ENCODE measurements at places on chromosomes 4 and X.

- DNase-seq, result no peak
Observed at GRCh38 chr4:184427687-184428086, 46.7 kb downstream of the IRF2 start.

- no peak for DNase-seq
Observed at GRCh38 chr4:131192318-131192717, 1956.8 kb upstream of the PCDH10 start.

DNA sequence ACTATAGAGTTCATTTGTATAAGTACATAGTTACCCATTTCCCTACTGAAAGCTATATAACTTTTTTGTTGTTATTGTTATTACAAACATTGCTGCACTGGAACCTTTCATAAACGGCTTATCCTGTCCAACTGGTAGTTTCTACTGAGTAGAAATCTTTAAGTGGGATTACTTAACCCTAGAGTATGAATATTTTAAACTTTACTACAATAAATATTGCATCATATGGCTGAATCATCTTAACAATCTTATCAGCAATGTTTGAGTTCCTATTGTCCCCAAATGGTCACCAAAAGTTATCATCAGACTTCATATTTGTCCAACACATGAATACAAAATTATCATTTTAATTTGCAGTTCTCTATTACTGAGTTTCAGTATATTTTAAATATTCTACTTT lies 40.5 kb downstream of the LCORL start:
- no peak for DNase-seq

DNA sequence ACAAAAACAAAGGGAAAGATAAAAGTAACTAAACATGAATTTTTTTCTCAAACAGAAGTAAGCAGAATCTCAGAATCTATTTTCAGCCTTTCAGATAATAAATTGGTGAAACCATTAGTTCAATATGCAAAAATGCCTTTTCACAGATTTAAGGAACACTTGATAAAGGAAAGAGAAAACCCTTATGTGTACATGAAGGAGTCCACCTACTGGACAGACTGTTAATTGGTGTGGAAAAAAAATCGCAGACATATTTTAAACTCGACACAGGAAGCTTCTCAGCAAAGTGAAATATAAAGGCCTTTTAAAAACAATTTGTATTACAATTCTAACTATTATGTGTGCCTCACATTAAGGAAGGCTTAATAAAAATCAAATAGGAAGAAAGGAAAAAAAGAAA lies 22.3 kb downstream of the COX7B2 start:
- no peak for DNase-seq

- DNase-seq, result no peak
Observed at GRCh38 chr4:25827897-25828296, 34.9 kb downstream of the SEL1L3 start.

GRCh38 chr4:71201817-71202576 lies 136.8 kb upstream of the SLC4A4 start:
- no peak for DNase-seq

- DNase-seq, result no peak
Observed at GRCh38 chrX:127571834-127572233, 480.4 kb downstream of the ACTRT1 start.

DNA sequence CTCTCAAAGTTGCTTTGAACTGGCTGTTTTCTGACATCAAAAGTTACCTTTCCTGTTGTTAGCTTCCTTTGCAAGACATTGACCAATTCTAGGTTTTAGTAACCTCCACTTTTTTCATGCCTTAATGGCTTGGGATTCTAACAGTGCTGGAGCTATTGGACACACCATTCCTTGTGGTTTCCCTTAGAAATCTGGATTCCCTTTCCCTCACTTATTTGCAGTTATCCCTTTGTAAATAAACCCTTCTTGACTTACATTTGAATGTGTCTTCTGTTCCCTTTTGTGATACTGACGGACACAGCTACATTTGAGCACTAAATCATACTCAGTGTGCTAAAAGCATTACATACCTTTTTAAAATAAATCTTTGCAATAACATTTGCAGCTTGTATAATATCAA lies 1927.6 kb upstream of the IGFBP7 start:
- no peak for DNase-seq

DNA sequence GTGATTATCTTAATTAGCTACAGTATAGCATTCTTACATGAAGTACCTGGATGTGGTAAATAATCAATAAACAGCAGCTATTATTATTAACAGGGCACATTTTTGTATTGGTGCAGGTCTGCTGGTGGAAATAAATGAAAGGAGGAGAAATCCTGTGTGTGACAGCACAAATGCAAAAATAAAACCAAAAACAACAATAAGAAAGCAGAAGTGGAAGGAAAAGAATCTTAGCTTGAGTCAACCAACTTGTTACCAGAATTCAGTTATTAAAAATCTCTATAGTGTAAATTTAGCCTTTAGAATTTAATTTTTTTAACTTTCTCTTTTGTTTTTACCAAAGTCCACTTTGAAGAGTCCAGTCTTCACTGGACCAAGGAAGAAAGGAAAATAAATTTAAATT lies 63.1 kb upstream of the LSM6 start:
- no peak for DNase-seq

- DNase-seq, result no peak
Observed at GRCh38 chr4:56424697-56425514, 10.5 kb downstream of the PPAT start.

GRCh38 chrX:139889760-139890159 lies 43.1 kb downstream of the ATP11C start:
- DNase-seq, result no peak

DNA sequence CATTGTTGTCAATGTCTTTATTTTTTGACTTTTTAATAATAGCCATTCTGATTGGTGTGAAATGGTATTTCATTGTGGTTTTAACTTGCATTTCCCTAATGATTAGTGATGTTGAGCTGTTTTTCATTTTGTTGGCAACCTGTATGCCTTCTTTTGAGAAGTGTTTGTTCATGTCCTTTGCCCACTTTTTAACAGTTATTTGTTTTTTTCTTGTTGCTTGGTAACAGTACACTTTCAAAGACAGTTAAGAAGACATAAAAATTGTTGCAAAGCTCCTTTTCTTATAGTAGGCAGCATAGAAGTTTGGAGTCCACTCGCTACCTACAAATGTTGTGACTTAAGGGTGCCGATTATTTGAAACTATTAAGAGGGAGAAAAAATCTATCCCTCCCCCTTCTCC lies 48.7 kb upstream of the SLC7A11 start:
- no peak for DNase-seq

- DNase-seq, result no peak
Observed at GRCh38 chrX:22313766-22314165, 41.1 kb downstream of the CBLL2 start.

DNA sequence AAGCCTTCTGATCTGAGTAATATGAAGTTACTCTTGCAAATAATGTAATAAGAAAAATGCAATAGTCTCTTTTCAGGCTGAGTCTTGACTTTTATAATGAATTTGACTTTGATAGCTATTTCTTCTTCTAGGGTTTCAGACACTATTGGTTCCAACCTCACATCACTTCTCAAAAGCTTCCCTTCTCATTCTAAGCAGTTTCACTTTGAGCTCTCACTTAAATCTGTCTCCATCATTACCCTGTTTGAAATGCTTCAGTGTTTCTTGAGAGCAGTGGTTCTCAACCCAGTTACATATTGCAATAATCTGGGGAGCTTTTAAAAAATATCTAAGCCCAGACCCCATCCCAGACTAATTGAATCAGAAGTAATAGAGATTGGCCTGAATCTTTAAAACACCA lies 40.5 kb upstream of the BMP2K start:
- DNase-seq, result no peak

DNA sequence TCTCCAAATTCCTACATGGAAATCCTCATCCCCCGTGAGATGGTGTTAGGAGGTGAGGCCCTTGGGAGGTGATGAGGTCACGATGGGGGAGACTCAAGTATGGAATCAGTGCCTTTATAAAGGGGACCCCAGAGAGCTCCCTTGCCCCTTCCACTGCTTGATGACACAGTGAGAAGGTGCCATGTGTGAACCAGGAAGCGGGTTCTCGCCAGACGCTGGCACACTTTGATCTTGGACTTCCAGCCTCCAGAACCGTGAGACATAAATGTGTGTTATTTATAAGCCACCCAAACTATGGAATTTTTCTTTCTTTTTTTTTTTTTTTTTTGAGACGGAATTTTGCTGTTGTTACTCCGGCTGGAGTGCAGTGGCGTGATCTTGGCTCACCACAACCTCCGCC lies 237.6 kb downstream of the DHRSX start:
- no peak for DNase-seq

GRCh38 chr4:147587041-147587440 lies 30.2 kb upstream of the TMEM184C start:
- no peak for DNase-seq

- DNase-seq, result no peak
Observed at GRCh38 chrX:45803383-45803921, 602.8 kb upstream of the DIPK2B start.

DNA sequence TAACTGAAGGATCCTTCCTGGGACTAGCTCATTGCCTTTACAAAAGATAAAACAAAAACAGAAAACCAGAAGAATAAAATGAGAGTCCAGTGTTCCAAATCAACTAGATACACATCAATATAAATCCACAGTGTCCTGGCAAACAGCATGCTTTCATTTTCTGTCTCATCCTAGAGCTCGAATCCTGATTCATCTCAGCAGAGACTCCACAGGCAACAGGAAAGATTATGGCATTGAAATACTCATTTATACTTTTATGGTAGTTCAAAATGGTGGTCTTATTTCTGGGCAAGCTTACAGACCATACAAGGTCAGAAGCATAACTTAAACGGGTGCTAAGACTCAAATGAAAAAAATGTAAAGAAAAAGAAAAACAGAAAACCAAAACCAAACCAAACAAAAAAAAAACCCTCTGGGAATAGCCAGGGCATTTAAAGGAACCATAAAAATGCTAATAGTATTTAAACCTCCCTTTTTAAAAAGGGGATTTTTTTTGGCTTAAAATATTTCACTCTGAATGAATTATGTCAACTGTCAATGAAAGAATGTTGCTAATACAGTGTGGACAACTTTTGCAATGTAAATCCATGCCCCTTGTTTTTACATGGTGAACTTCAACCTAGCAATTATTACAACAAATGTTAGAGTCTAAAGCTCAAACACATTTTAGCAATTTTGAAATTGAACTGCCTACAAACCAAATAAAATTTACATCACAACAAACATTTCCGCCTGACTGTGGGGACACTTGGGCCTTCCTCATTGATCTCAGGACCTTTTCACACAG lies 57.9 kb downstream of the GPR101 start:
- no peak for DNase-seq

GRCh38 chrX:7088968-7089615 lies 58.4 kb upstream of the STS start:
- no peak for DNase-seq

DNA sequence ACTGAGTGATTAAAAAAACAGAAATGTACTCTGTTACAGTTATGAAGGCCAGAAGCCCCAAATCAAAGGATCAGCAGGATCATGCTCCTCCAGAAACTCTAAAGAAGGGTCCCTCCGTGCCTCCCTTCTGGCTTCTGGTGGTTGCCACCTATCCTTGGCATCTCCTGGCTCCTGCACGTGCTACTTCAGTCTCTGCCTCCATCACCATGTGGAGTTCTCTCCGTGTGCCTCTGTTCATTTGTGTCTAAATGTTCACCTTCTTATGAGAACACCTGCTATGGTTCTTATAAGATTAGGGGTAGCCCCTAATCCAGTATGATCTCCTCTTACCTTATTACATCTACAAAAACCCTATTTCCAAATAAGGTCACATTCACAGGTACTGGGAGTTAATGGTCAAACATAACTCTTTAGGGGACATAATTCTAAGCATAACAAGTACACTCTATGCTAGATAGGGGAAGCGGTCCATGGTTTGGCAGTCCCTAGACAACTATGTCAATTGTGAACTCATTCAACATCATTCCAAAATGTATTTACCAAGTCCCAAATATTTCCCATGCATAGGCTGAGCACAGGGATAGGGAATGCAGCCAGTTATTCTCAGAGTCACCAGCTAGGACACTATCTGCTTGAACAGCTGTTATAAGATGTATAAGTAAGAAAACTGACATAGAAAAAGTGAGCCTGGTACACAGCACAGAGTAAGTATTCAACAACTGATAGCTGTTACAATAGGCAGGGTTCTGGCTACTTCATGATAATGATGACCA lies 295.5 kb upstream of the BOD1L1 start:
- no peak for DNase-seq

GRCh38 chrX:10015355-10015722 lies 48.2 kb downstream of the CLDN34 start:
- DNase-seq, result no peak

GRCh38 chrX:55159551-55159950 lies 60.6 kb upstream of the PAGE5 start:
- no peak for DNase-seq

GRCh38 chr4:3880615-3881120 lies 114.5 kb downstream of the ADRA2C start:
- no peak for DNase-seq

- DNase-seq, result no peak
Observed at GRCh38 chr4:106607558-106607957, 239.0 kb upstream of the GIMD1 start.

DNA sequence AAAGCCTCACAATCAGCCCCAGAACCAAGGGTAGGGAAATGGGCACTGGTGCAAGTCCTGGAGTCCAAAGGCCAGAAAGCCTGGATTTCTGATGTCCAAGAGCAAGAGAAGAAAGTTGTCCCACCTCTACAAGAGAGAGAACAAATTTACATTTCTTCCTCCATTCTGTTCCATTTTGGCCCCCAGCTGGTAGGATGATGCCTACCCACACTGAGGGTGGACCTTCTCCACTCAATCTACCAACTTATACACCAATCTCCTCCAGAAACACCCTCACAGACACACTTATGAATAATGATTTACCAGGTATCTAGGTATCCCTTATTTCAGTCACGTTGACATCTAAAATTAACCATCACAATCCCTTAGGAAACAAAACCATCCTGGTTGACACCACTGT lies 367.8 kb upstream of the GRIA3 start:
- no peak for DNase-seq

DNA sequence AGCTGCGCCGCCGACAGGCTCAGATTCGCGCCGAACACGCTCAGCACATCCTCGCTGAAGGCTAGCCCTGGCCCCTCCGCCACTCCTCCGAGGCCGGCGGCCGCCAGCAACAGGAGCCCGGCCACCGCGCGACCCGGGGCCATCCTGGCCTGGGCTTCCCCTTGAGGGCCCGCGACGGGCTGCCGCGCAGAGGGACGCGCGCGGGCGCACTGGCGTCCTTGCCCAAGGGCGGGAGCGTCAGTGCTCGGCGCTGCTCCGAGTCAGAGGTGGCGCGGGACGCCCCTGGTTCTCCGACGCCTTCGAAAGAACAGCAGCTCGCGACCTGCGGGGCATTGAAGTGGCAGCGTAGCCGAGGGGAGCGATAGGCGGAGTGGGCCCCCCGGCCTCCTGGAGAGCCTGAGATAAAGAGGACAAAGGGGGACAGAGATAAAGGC lies 745 bp downstream of the SLC39A8 start:
- no peak for DNase-seq
